GM12892 (cell line): ENCODE measurements at places on chromosomes 12 and 14.

DNA sequence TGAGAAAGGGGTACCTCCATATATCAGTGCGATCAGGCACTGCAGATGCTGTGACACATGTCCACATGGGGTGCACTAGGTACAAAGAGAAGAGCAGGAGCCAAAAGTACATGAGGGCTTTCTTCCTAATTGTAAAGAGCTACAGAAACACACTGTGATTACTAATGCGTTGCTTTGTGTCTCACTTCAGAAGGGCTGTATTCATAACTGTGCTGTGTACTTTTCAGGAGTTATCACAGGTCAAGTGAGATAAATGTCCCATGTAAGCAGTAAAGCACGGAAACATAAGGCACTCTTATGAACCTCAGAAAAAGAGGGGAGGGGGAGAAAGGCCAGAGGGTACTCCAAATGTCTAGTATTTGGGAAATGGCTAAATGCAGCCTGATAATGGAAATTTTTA is 10.6 kb downstream of the SPRING1 start:
- DNase-seq, result no peak

DNA sequence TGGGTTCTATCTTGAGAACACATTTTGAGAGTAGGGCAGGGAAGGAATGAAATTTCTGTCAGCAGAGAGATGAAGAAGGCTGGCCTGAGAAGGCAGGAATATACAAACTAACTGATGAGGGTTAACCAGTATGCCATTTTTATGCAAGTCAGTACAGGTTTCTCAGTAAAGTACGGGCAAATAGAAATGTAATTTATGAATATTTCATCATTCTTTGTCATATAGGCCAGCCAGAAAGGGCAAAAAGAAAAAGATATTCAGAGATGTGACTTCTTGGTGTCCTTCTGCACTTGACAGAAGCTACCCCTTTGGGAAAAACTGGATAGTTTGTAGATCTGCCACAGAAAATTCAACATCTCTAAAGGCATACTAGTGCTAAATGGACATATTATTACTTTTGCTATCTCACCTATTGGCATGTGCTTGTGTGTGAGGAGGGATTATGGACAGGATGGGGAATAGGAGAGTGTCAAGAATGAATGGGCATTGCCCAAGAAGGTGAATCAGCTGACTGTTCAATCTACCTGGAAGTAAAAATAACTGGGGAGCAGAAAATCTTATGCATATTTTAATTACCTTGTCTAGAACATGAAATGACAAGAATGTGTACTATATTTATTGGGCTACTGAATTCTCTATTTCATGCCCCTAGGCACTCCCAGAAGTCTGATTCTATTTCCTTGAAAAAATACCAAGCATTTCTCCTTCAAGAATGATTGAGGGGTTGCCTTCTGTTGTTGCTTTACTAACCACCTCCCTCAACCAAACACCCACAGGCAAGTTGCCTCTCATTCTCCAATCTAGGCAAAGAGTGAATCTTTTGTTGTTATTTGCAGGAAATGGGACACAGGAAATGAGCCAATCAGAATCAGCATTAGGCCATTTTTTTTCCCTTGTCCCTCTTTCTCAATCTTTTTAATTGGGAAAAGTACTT is 175.1 kb upstream of the SLC38A2 start:
- DNase-seq, result no peak

DNA sequence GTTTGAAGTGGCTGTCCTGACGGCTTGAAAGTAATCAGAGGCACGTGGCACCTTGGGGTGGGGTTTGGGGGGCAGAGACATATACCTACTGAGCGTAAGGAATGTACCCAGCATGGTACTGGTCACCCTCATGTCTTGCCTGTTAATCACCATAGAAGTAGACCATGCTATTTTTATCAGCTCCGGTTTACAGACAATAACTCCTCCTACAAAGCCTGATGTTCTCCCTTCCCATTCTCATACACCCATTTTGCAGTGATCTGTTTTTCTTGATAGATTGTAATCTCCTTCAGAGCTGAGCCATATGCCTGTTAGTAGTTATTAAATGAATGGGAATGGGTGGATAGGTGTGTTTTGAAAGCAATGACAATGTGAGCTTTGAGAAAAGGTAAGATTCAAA is 10.5 kb downstream of the EVL start:
- DNase-seq, result no peak

- DNase-seq, result no peak
Measured at GRCh38 chr12:111467092-111467856, 61.6 kb downstream of the SH2B3 start.

- no peak for DNase-seq
Measured at GRCh38 chr14:93736378-93737014, 51.8 kb downstream of the PRIMA1 start.

GRCh38 chr12:27052176-27052575 is 29.8 kb downstream of the MED21 start:
- no peak for DNase-seq

GRCh38 chr14:69045857-69046475 is 66.9 kb upstream of the ACTN1 start:
- no peak for DNase-seq
